ENCODE measurements at places on chromosomes 7 and 10. TPM values are rescaled to one million over a fixed set of nuclear protein-coding genes. Genes with fewer than 3 reads are reported as not detected.

The SLC29A4 gene
- total RNA-seq = 0.24 TPM

The MLXIPL gene
- not detected for total RNA-seq

The STK31 gene
- 1.6 TPM for total RNA-seq

The KCP gene
- total RNA-seq = 3.8 TPM

The GARS1 gene
- 61.7 TPM for total RNA-seq

The SEMA3E gene
- not detected for total RNA-seq

The LIPN gene
- total RNA-seq = not detected

The TAS2R4 gene
- 5.4 TPM for total RNA-seq

The SRPK2 gene
- total RNA-seq = 108 TPM

The UNC5B gene
- not detected for total RNA-seq

The TWIST1 gene
- total RNA-seq = not detected

The IL15RA gene
- total RNA-seq = 9.3 TPM

The CC2D2B gene
- 1.2 TPM for total RNA-seq

The CCL26 gene
- not detected for total RNA-seq

The ZNF316 gene
- total RNA-seq = 72.6 TPM

The RSU1 gene
- 41.1 TPM for total RNA-seq

The PLXNA4 gene
- not detected for total RNA-seq

The ADIRF gene
- total RNA-seq = not detected

The COX19 gene
- 44.6 TPM for total RNA-seq

The PNLIPRP1 gene
- not detected for total RNA-seq

The ZNF438 gene
- 3.9 TPM for total RNA-seq

The MMD2 gene
- not detected for total RNA-seq

The ADCY1 gene
- total RNA-seq = 0.05 TPM

The ZNF853 gene
- total RNA-seq = 6.3 TPM

The GRID2IP gene
- 1.7 TPM for total RNA-seq

The GCK gene
- total RNA-seq = 0.87 TPM

The LRMDA gene
- total RNA-seq = not detected

The FOXI2 gene
- not detected for total RNA-seq

The TNS3 gene
- total RNA-seq = 70.1 TPM

The CXCL12 gene
- total RNA-seq = not detected

The SLC13A1 gene
- 0.10 TPM for total RNA-seq

The TFPI2 gene
- total RNA-seq = 0.96 TPM

The KAZALD1 gene
- total RNA-seq = 0.51 TPM

The FAM131B gene
- 0.05 TPM for total RNA-seq

The HSPA12A gene
- 18.8 TPM for total RNA-seq

The ACTR3C gene
- 20.7 TPM for total RNA-seq
